Smooth muscle cell of trachea (primary cell): ENCODE measurements at places on chromosomes 5 and 9. TPM values are rescaled to one million over a fixed set of nuclear protein-coding genes. Genes with fewer than 3 reads are reported as not detected.

The CDC42SE2 gene
- total RNA-seq: 18.4 and 24.3 TPM in 2 replicates

The PLPP7 gene
- 9.3 and 13.2 TPM in 2 replicates for total RNA-seq

The CCDC180 gene
- 0.99 and 5.5 TPM in 2 replicates for total RNA-seq

The NTRK2 gene
- 0.15 and 0.17 TPM in 2 replicates for total RNA-seq

The RNF130 gene
- 21.5 and 57.2 TPM in 2 replicates for total RNA-seq

The TMC1 gene
- total RNA-seq: 1.3 TPM in 1 of 2 replicates, not detected in the other

The ZFP37 gene
- total RNA-seq: 3.0 and 5.2 TPM in 2 replicates

The PCDHGA8 gene
- total RNA-seq: 3.9 and 5.6 TPM in 2 replicates

The PITX1 gene
- 3.6 and 12.6 TPM in 2 replicates for total RNA-seq

The SNCB gene
- total RNA-seq: 0.33 and 1.6 TPM in 2 replicates

The TTC23L gene
- under 0.01 and 0.87 TPM in 2 replicates for total RNA-seq

The TLX3 gene
- total RNA-seq: not detected in 2 replicates

The MRPL22 gene
- total RNA-seq: 11.4 and 26.8 TPM in 2 replicates

The PRKAA1 gene
- 111 and 163 TPM in 2 replicates for total RNA-seq

The C9orf72 gene
- 3.5 and 7.6 TPM in 2 replicates for total RNA-seq

The FER gene
- 25.0 and 40.4 TPM in 2 replicates for total RNA-seq
